Mesothelial cell of epicardium (in vitro differentiated cells): ENCODE measurements at places on chromosomes 2 and 18.

DNA sequence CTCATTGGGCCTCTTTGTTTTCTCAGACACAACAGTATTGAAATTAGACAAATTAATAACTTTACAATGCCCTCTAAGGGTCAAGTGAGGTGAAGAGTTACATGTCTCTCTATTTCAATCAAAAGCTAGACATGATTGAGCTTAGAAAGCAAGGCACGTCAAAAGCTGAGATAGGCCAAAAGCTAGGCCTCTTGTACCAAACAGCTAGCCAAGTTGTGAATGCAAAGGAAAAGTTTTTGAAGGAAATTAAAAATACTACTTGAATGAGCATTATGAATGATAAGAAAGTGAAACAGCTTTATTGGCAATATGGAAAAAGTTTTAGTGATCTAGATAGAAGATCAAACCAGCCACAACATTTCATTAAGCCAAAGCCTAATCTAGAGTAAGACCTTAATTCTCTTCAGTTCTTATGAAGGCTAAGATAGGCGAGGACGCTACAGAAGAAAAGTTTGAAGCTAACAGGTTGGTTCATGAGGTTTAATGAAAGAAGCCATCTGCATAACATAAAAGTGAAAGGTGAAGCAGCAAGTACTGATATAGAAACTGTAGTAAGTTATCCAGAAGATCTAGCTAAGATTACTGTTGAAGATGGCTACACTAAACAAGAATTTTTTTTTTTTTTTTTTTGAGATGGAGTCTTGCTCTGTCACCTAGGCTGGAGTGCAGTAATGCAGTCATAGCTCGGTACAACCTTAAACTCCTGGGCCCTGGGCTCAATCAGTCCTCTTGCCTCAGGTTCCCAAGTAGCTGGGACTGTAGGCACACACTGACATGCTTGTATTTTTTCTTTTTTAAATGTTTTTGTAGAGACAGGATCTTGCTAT is 65.5 kb downstream of the FAM117B start:
- no peak for DNase-seq

GRCh38 chr18:66136039-66136438 is 385.2 kb downstream of the CDH7 start:
- no peak for DNase-seq

DNA sequence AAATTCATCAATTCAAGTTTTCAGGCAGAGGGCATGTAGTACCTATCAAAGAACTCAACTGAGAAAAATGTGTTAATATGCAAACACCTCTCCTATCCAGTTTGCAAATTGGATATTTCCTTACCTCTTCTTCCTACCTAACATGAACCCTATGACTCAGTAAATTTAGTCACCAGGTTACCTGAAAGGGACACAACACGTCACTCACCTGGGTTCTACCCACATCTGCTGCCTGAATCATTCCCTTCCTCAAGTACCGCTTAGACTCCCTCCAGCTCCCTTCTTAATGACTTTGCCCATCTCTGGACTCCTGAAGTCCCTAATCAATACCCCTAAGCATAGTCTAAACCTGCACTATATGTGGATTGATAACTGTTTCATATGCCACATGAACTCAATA is 10.4 kb downstream of the ANKRD44 start:
- DNase-seq, result no peak

DNA sequence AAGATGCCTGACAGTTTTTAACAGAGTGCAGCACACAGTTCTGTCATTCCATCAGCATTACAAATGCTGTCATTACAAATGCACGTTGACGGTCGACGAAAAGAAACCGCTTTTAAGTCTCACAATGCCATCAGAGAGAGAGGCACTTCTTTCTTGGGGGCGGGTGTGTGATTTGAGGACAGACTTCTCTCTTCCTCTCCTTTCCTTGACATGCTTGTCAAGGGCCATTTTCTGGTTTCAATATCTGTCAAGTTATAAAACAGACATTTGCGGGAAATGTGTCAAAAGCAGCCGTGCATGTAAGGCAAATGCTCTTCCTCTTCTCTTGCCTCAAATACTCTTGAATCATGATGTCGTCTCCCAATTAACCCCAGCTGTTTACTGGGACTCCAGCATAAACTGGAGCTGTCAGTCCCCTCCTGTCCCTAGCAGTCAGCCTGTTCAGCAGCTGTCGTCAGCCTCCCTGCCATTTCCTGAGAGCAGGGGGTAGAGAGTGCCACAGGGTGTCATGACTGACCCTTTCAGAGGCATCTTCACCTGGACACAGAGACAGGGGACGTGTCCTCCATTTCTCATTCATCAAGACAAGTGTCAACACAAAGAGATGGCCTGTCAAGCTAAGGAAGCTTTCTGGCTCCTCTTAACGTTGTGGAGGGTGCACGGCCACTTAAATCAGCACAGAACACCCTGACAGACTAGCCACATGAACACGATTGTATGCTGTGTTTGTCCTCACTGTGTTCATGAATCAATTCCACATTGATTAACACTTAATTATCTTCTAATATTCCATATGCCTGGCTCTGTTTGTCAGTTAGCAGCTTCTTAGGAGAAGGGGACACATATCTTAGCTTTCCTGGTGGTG is 305.4 kb upstream of the RAB6C start:
- no peak for DNase-seq

GRCh38 chr2:68775272-68775842 is 40.7 kb downstream of the ARHGAP25 start:
- DNase-seq, result no peak

GRCh38 chr2:3864943-3865865 is 161.8 kb downstream of the DCDC2C start:
- no peak for DNase-seq

GRCh38 chr2:23100406-23100805 is 284.6 kb upstream of the KLHL29 start:
- DNase-seq, result no peak

DNA sequence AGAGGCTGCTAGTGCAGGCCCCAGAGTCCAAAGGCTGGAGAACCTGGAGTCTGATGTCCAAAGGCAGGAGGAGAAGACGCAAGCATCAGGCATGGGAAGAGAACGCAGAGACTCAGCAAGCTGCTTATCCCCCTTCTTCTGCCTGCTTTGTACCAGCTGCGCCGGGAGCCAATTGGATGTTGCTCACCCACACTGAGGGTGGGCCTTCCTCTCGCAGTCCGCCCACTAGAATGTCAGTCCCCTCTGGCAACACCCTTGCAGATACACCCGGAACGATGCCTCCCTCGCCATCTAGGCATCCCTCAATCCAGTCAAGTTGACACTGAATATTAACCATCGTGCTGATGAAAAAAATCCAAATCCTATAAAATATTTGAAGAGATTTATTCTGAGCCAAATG is 141.6 kb downstream of the TWIST2 start:
- DNase-seq, result no peak

DNA sequence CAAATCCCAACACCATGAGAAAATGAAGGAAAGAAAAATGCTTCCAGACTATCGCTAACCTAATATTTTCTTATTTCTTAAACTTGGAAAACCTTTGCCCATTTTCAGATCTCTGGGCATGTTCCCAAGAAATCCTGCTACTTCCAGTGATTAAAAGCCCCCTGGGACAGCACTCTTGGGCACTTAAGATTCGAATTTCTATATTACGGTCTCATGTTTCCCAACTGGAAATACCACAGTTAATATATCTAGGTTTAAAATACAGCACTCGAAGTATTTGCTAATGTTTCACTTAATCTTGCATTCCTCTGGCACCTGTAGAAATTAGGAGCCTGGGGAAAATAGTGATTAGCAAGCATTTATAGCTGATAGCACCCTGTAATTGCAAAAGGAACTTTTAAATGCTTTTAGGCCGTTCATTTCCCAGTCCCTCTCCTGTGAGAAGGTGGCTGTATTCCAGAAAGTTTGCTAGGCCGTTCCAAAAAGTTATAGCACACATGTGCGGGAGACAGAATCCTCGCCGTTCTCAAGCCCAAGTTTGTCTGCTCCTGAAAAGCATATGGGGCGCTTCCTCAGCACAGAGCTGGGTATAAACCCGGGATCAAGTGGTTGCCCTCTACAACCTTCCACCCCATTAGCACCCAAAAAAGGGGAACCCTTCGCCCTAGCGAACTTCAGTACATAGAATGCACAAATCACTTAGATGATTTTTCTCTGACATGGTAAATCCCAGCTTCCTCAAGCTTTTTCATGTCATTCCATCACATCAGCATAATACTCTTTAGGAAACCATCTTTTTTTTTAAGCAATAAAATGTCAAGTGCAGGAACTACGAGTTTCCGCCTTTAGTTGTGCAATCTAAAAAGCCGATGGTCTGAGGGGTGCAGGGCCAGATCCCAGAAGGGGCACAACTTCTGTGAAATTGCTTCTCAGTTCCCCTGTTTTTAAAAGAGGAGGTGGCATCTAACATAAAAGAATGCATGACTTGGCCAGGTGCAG is 60.6 kb downstream of the DIPK1C start:
- no peak for DNase-seq

- no peak for DNase-seq
These were observed 52.7 kb downstream of the ATP9B start for GRCh38 chr18:79121746-79122474.

- DNase-seq, result no peak
These were observed 758 bp downstream of the CFAP221 start for GRCh38 chr2:119544939-119545475.

DNA sequence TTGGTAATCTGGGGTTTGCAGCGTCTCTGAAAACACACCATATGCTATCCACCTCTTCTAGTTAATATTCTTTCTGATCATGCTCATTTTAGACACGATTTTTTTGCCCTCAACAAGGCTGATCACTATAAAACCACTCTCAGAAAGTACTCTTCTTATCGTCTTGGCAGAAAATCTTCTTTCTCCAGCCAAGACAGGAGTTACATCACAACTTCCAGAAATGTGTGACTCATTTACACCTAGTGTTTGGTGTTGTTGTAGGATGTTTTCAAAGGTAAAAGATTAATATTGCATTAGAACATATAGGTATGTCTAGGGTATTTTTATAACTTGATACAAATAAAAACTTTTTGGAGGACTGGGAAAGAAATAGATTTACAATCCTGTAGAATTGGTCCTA is 138.5 kb upstream of the NETO1 start:
- no peak for DNase-seq

GRCh38 chr2:42900289-42900891 is 108.0 kb upstream of the HAAO start:
- no peak for DNase-seq

DNA sequence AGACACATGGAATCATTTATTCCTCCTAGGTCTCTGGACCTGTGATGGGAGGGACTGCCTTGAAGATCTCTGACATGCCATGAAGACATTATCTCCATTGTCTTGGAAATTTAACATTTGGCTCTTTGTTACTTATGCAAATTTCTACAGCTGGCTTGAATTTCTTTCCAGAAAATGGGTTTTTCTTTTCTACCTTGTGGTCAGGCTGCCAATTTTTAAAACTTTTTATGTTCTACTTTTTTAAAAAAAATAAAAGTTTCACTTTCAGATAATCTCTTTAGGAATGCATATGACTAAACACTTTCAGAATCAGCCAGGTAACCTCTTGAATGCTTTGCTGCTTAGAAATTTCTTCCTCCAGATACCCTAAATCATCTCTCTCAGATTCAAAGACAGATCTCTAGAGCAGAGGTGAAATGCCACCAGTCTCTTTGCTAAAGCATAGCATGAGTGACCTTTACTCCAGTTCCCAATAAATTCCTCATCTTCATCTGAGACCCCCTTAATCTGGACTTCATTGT is 209.6 kb downstream of the RPRM start:
- no peak for DNase-seq

- DNase-seq, result no peak
These were observed 176.6 kb downstream of the THADA start for GRCh38 chr2:43419243-43419642.

DNA sequence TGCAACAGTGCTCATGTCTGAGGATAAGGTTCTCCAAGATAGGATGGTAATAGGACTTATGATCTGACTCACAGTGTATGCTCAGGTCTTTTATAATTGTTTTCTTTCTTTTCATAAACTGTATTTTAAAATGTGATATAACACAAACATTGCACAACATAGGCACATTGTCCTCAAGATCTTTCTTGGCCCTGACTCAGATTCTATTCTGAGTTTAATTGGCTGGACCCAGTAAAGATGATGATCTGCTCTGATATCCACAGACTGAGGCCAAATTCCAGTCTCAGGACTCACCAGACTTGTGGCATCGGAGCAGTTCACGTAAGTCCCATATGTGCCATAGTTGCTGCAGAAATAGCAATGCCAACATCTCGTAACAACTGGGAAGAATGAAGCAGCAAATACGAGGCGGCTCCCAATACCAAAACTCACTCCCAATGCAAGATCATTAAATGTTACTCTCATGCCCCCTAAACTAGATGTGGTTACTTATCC is 448.9 kb upstream of the SLC14A2 start:
- DNase-seq, result no peak

DNA sequence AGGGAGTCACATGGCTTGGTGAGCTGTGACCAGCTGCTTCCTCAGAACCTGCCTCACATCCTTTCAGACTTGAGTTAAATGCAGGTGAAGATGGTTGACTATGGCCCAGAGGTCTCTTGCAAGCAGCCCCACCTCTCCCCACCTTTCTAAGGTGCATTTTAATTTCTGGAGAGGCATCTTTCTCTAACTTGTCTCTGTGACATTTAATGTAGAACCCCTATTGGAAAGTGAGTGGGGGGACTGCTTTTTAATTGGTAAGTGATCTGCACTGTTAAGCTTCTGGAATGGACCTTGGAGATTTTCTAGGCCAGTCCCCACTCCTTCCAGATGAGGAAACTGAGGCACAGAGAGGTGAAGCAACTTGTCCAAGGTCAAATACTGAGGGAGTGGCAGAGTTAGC is 37.3 kb upstream of the SKOR2 start:
- DNase-seq, result no peak

- DNase-seq, result no peak
These were observed 6.6 kb upstream of the CAB39 start for GRCh38 chr2:230706053-230706521.

GRCh38 chr18:61164321-61164720 is 168.9 kb upstream of the CDH20 start:
- DNase-seq, result no peak

- no peak for DNase-seq
These were observed 130.8 kb upstream of the ID2 start for GRCh38 chr2:8550937-8551621.

- DNase-seq, result no peak
These were observed 460 bp upstream of the SEMA4F start for GRCh38 chr2:74653589-74653984.

- no peak for DNase-seq
These were observed 63.1 kb downstream of the ANKRD12 start for GRCh38 chr18:9199681-9200080.

GRCh38 chr2:68167186-68167585 is 9.5 kb downstream of the PNO1 start:
- no peak for DNase-seq

DNA sequence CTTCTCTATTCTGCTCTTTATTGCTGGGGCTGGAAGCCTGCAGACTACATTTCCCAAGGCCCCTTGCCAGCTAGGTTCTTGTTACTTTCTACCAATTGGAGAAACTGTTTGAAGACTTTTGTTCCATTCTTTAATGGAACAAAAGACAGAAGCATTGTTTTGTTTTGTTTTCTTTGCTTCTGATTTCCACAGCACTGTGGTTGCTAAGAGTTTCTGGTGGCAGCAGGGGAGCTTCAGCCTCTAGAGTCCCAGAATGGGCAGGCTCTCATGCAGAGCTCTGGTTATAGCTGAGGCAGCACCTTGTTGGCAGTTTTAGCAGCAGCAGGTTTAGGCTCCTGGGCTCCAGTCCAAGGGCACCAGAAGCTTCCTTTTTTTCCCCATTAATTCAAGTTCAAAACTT is 234.3 kb downstream of the ETAA1 start:
- DNase-seq, result no peak
